ENCODE measurements at places on chromosomes 16 and 17. TPM values are rescaled to one million over a fixed set of nuclear protein-coding genes. Genes with fewer than 3 reads are reported as not detected.

NHERF2 gene
- 33.5 TPM for total RNA-seq

SLC4A1 gene
- not detected for total RNA-seq

GPR142 gene
- total RNA-seq: 0.68 TPM

OR1A1 gene
- not detected for total RNA-seq

KRT33B gene
- not detected for total RNA-seq

MPV17L gene
- total RNA-seq: 0.19 TPM

ZPBP2 gene
- not detected for total RNA-seq

GP1BA gene
- not detected for total RNA-seq

COTL1 gene
- 140 TPM for total RNA-seq

CDH8 gene
- total RNA-seq: not detected

SLC13A2 gene
- total RNA-seq: not detected

KRTAP4-3 gene
- not detected for total RNA-seq

TBC1D16 gene
- 44.9 TPM for total RNA-seq

HBA2 gene
- total RNA-seq: 0.42 TPM

PYDC1 gene
- total RNA-seq: not detected

MRPL27 gene
- total RNA-seq: 35.4 TPM

IL34 gene
- total RNA-seq: 7.3 TPM

All from dermis blood vessel endothelial cell (primary cell).